ENCODE measurements at places on chromosomes 16 and 17.

GRCh38 chr17:74840989-74841666 lies 18.6 kb downstream of the GRIN2C start:
- DNase-seq = peak; percentile 72

- no peak for DNase-seq
Observed at GRCh38 chr17:73323409-73324159, 11.8 kb upstream of the CDC42EP4 start.

- no peak for DNase-seq
Observed at GRCh38 chr17:47678196-47678595, 15.8 kb upstream of the TBKBP1 start.

DNA sequence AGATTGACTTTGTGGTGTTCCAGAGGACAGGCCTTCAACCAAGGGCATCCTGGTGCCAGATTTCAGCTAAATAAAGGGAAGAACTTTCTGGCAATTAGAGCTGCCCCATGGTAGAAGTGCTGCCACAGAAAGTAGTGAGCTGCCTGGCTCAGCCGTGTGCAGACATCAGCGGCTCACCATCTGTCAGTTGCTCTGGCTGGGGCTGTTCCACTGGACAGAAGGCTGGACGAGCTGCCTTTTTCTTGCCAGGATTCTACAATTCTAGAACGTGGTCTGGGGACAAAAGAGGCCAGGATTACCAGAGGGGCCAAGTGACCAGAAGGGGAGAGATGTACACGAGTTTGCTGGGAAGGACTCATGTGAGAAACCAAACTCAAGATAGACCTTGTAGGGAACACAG lies 107.0 kb upstream of the RPL38 start:
- DNase-seq = no peak

DNA sequence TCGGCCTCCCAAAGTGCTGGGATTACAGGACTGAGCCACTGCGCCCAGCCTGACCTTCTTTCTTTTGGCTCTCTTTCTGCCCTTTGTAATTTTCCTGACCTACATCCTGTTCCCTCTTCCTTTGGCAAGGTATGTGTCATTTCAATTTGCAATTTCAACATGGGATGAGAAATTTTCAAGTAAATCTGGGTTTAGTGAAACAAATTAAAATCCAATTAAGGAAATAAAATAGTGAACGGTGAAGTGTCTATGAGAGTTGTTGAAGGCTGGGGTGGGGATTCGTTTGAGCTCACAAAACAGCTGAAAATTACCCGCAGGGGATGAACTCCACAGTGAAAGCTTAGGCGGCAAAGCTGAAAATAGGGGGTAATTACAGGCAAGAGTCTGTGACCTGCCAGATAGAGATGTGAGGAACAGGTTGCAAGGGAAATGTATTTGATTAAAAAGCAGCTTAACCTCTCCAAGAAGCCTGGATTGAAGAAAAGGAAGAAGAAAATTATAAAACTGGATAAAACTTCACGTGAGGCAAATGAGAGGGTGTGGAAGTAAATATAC lies 277.7 kb downstream of the UTP18 start:
- DNase-seq = no peak

GRCh38 chr16:85445064-85445778 lies 167.9 kb upstream of the GSE1 start:
- no peak for DNase-seq

DNA sequence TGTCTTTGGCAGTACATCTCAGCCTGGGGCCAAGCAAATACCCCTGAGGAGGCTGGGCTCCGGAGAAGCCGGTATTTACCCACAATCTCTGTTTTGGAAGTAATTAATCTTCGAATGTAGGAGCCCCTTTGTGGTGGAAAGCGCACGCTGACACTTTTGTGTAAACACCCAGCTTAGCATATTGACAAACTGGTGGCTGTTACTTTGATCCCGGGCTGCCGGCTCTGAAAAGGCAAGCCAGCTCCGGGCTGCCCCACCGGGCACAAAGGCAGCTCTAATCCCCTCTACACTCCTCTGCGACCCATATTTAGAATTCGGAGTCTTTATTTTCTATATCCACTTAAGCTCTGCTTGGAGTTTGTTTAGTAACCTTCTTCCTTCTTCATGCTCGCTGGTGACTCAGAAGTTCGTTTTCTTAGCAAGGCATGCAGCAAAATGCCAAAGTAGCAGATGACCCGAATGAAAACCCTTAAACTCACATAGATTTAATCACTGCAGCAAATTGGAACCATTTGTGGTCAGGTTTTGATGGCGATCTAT lies 144.0 kb upstream of the IRX3 start:
- no peak for DNase-seq

- no peak for DNase-seq
Observed at GRCh38 chr17:42522263-42522790, 13.7 kb upstream of the NAGLU start.

DNA sequence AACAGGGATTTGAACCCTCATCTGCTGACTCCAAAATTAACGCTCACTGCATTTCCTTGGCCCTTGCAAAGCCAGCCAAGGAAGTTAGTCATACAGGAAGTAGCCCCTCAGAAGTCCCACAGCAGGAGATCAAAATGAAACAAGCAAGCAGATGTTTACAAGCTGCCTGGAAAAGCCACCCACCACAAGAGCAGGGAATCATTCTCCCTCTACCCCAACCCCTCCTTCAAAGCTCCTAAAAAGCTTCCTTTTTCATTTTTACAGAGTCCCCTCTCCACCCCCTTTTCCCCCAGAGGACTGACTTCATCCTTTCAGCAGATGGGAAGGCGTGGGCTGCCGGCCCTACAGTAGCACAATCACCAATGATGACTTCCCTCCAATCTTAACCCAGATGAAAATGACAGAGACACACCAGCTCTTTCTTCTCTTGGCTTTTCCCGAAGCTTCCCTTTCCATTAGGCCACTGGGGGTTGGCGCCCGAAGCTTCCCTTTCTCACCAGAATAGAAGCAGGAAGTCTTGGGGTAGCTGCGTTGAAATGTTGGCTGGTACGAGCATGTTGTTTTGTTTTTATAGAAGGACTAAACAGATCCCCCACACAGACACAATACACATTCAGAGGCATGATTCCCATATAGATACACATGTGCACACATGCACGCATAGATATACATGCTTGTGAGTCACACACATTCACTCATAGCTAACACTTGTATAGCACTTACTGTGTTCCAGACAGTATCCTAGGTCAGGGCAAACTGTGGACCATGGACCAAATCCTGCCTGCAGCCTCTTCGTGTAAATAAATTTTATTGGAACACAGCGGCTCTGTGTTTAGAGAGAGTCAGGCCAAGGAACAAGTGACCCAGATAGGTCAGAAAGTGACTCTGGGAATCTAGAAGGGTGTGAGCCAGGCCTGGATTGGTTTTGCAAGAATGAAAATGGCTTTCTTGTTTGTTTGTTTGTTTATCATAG lies 17.4 kb downstream of the ITPRIPL2 start:
- peak; percentile 96 for DNase-seq

GRCh38 chr16:49492896-49493626 lies 119.5 kb downstream of the C16orf78 start:
- no peak for DNase-seq

GRCh38 chr17:54968988-54969332 lies 395 bp downstream of the STXBP4 start:
- DNase-seq = peak; percentile 24

DNA sequence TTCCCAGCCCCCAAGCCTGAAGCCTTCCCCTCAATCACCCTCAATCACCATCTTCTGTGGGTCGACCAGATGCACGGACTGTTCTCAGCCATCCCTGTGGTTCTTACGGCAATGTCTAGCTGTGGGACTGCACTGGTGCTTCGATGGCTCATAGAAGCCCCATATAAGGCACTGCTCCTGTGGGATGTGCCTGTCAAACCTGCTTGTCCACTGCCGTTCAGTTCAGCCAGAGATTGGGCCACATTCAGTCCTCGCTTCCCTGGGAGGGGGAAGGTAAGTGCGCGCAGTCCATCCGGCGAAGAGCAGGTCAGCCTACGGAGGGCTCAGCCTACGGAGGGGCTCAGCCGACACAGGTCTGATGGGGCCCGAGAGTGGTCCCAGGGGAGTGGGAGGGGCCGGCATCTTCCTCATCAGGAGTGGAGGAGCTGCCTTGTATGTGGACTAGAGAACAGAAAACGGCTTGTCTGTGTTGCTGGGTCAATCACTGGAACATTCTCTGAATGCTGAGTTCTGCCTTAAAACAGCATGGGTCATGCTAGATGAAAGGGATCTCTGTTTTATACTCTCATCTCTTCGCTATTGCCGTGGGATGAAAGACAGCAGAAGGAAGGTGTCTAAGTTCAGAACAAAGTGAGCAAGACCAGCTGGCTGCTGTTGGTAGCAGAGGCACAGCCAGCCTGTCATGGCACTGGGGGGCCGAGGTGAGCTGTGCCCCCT lies at the start of gene CARD14:
Gene CARD14, plus strand, starts transcription at position 247 of the 717 bp plus-strand sequence. CDS start 11,409 bp downstream, outside the sequence.
- DNase-seq = no peak

- DNase-seq = no peak
Observed at GRCh38 chr16:72836985-72837384, 210.9 kb downstream of the ZFHX3 start.

- no peak for DNase-seq
Observed at GRCh38 chr16:85945424-85945751, 46.4 kb downstream of the IRF8 start.

DNA sequence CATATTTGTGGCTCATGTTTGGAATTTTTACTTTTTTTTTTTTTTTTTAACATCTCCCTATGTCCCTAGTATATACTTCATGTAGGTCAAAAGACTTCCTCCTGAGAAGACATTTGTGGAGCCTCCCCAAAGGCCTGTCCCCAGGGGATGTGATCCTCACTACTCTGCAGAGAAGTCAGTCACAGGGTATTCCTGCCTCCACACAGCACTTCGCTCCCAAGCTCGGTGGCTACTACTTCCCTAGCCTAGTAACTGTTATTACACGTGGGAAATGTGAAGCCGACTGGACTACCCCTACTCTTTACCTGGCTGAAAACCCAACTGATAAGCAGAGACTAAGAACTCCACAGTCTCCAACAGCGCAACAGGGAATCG lies 116.8 kb downstream of the HIC1 start:
- DNase-seq = no peak

DNA sequence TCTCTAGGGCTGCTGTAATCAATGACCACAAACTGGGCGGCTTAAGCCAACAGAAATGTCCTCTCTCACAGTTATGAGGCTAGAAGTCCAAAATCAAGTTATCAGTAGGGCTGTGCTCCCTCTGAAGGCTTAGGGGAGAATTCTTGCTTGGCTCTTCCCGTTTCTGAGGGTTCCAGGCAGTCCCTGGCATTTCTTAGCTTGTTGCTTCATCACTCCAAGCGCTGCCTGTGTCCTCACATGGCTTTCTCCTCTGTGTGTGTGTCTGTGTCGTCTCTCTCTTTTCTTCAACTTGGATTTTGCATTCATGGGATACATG lies 13.7 kb upstream of the CDC42EP4 start:
- peak; percentile 65 for DNase-seq

DNA sequence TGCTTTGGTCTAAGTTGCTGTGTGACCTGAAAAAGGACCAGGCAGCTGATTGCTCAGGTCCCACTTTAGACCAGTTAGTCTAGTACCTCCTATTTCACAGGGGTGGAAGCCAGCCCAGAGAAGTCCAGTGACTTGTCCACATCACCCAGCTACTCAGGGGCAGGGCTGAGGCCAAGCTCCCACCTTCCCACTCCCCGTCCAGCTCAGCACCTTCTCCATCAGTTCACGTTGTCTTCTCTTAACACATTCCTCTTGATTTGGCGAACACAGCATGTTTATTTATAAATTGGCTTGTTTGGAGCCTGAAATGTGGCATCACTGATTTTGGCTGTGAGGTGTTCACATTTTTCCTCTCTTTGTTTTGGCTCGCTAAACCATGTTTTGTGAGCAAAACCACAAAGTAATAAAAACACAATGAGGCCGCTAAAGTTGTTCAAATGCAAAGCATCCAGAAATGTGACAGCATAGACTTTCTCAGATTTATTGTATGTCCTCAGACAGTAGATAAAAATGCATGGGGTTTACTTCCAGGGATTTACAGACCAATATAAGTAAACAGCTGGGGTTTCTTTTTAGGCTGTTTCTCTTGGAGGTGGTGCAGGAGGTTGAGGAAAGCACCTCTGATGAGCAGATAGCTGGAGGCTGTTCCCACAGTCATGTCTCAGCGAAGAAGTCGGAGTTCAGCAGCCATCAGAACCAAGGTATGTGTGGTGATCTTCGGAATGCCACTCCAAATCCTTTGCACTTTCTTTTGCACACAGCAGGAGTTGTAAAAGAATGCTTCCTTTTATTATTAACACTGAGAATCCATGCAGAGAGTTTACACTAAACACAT lies 88.4 kb downstream of the PLXDC1 start:
- DNase-seq = no peak

DNA sequence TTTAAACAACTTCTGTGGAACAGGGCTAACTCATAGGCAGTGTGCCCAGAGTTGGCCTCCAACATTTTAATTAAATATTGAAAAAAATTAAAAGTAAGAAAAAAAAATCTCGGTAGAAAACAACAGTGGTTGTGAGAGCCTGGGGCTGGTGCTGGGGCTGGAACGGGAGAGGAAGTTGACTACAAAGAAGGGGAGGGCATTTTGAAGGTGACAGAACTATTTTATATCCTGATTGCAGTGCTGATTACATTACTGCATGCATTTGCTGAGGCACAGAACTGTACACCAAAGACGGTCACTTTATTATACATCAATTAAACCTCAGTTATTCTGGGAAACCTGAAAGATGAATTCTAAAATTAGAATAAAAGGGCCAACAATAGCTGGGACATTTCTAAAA lies 142.5 kb downstream of the PARN start:
- peak; percentile 38 for DNase-seq

DNA sequence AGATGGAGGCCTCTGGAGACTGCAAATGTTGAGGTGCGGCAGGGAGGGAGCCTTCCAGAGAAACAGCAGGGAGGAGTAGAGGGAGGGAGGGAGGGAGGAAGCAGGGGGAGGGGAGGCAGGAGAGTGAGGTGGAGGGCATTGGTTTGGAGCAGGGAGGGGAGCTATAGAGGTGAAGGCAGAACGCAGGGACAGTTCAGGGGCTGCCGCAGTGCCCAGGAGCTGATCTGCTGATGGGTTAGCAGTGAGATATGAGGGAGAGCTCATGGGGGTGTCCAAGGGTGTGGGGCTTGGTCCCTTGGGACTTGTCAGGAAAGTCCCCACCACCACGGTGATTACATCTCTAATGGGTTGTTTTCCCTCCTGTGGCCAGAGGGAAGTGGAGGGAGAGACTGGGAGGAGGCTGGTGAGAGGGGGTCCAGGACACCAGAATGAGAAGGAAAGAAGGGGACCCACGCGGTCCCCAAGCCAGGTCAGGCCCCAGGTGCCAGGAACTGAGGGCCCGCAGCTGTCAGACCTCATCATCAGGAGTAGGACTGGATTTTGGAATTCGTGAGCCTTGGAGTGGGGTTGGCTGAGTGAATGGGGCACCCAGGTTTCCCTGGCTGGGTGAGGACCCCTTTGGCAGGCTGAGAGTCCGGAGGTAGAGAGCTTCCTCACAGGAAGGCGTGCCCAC lies 11.2 kb downstream of the CA4 start:
- DNase-seq = peak; percentile 30

DNA sequence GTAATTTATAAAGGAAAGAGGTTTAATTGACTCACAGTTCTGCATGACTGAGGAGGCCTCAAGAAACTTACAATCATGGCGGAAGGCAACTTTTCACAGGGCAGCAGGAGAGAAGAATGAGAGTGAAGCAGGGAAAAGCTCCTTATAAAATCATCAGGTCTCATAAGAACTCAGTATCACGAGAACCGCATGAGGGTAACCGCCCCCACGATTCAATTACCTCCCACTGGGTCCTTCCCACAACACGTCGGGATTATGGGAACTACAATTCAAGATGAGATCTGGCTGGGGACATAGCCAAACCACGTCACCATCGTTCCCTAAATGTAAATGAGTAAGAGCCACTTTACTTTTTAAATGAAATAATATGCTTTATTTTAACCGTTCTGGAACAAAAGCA lies 89.9 kb upstream of the NACA2 start:
- no peak for DNase-seq
